K562 (cell line): ENCODE measurements at places on chromosomes 2 and 18. TPM values are rescaled to one million over a fixed set of nuclear protein-coding genes. Genes with fewer than 3 reads are reported as not detected.

TRIM43 gene
- total RNA-seq: not detected in 2 replicates

UGT1A6 gene
- 0.09 TPM in 1 of 2 replicates, not detected in the other for total RNA-seq

- no peak for DNase-seq
Observed at GRCh38 chr2:218046238-218046637, 22.8 kb upstream of the RUFY4 start.

PECR gene
- 6.2 and 6.8 TPM in 2 replicates for total RNA-seq

DNA sequence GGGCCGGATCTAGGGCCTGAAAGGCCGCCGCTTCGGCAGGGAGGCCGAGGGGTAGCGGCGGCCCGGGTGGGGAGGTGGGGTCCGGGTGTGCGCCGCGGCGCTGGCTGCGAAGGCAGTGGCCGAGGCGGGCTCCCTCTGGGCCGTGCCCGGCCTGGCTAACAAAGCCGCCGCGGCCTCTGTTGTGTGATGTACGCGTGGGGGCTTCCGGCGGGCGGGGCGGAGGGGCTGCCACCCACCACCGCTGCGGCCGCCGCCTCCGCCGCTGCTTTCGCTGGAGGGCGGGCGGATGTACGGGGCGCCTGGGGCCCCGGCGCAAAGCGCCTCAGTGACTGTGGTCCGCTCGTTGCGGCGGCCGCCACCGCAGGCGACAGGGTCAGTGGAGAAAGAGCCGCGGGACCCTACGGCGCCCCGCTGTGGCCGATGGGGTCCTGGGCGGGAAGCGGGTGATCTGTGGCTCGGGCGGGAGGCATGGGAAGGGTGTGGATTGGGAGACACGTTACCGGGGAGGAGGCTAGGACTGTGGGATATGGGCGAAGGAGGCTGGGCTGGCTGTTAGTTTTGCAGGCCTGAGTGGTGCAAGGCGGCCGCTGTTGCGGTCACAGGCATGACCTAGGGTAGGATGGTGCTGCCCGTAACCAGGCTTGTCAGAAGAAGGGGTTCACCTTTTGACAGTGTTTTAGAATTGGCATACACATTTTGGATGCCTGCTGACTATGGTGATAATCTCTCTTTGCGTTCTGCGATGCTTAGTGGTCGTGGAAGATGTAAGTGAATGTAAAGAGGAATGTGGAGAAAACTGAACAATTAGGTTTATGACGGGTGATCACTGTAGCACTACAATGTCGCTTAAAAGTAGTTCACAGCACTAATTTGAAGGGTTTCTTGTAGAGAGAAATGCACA, 662 bp downstream of the BZW1 start:
- DNase-seq: peak; percentile 50

ANTXR1 gene
- total RNA-seq: 0.87 and 0.98 TPM in 2 replicates

- no peak for DNase-seq
Observed at GRCh38 chr2:189249171-189249570, 69.6 kb upstream of the COL5A2 start.

DNA sequence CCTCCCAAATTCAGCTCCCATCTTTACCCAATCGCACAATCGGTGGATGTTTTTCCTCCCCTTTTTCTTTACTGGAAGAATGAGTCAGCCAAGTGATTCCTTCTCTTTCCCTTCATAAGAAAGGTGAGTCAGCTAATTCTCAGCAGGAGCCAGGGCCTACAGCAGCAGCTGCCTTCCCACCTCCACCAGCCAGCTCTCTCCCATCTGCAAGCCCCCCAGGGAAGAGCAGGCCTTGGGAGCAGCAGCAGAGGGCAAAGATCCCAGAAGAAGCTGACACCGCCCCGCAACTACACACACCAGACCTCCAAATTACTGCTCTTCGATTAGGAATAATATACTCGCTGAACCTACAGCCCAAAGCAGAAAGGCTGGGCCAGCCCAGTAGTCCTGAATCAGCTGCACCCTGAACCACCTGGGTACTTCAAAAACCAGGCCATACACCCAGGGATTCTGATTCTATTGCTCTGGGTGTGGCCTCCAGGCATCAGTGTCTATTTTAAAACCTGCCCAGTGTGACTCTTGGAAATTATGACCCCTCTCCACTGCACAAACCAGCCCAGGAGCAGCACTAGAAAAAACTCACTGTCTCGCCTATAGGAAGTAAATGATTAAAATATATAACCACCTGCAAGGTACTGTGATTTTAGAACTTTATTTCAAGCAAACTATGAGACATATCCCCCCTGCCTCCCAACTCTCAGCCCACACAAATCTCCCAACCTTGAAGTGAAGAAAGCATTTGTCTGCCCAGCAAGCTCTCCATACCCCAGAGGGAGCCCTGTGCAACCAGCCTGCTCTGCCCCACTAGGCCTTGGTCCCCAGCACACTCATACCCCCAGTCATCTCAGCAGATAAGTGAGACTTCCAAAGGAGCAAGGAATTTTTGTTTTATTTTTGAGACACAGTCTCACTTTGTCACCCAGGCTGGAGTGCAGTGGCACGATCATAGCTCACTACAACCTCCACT, 7.3 kb downstream of the SFXN5 start:
- peak; percentile 49 for DNase-seq

GRCh38 chr18:79218605-79219190, 149.5 kb downstream of the ATP9B start:
- no peak for DNase-seq

DNA sequence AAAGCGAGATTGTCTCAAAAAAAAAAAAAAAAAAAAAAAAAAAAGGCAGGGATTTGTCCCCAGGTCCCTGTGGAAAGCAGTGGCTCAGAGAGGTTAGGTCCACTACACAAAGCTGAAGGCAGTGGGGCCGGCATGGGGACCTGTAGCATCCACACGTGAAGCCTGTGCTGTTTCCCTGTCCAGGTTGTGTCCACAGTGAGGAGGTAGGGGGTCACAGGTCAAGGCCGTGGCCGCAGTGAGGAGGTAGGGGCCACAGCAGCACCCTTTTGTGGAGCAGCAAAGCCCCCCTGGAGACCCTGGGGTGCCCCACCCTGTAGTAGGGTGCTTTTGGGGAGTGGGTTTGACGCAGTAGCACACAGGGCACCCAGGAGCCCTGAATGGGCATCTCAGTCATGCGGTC, 14.0 kb downstream of the TMEM177 start:
- no peak for DNase-seq

DNA sequence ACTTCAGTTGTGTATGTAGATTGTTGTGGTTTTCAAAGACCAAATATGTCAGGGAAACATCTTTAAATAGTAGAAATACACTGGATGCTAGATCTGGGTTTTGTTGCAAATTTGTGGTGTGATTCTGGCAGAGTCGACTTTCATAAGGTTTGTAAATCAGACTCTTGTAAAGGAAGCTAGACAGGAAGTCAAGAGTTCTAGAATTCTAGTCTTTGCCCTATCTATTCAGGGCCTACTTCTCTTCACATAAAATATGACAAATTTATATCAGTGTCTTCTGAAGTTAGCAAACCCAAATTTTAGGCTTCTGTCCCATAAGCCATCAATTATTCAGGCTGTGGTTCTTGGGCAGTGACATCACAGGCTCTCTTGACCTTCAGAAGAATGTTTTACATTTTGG, 1579.2 kb upstream of the PIK3C3 start:
- no peak for DNase-seq

EGR4 gene
- not detected in 2 replicates for total RNA-seq

- DNase-seq: no peak
Observed at GRCh38 chr2:215358891-215359575, 47.2 kb downstream of the ATIC start.

SERPINB10 gene
- total RNA-seq: not detected in 2 replicates

DNA sequence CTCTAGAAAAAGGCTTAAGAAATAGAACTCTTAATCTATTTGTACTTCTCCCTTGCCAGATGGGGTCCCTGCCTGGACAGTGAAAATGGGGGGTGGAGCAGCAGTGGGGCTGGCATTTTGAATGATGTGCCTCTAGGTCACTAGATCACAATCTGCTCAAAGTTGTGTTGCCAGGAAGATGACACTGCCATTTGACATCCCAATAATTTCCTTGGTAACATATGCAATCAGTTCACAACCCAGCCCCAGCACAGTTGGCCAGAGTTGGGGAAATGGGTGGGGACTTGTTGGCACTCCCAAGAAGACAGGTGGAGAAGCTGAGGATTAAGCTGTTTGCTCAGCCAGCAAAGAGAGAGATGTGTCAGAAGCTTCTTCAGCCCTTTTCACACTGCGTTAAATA, 558.3 kb upstream of the KLHL29 start:
- no peak for DNase-seq
